ENCODE measurements at places on chromosomes 2 and 18. TPM values are rescaled to one million over a fixed set of nuclear protein-coding genes. Genes with fewer than 3 reads are reported as not detected.

ZBTB7C gene
- total RNA-seq = not detected

- no peak overlapping the region for H3K27ac ChIP-seq
- DNase-seq = no peak
- H3K36me3 ChIP-seq = no peaks in the 10 kb centered on the region
- no peak overlapping the region for H3K4me3 ChIP-seq
- H3K4me1 ChIP-seq = no peaks in the 10 kb centered on the region
These were observed 206.2 kb downstream of the SRBD1 start for GRCh38 chr2:45404807-45405297.

UGT1A10 gene
- not detected for total RNA-seq

GRCh38 chr2:126836761-126837679 is 61.7 kb upstream of the TEX51 start:
- no peaks in the 10 kb centered on the region for H3K36me3 ChIP-seq
- H3K27me3 ChIP-seq = no peaks in the 10 kb centered on the region
- no peak overlapping the region for H3K27ac ChIP-seq
- H3K4me1 ChIP-seq = no peaks in the 10 kb centered on the region
- no peak overlapping the region for H3K4me3 ChIP-seq
- no peak for DNase-seq

DNA sequence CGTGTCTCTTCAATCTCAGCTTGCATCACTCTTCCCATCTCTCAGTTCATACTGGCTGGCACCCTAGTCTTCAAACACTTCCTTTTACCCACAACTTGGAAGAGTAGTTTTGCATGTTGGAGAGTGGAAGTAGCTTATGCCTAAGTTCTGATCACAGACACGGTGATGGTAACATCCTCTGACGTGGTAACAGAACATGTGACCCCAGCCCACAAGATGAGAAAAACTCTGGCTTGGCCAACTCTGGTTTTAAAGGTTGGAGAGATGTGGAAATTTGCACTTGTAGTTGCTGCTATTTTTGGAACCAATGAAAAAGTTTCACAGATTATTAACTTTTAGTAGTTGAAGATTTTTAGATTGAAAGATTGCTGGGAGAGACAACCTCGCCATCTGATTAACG is 155.4 kb upstream of the SLC35G4 start:
- H3K4me3 ChIP-seq = no peak overlapping the region
- no peaks in the 10 kb centered on the region for H3K36me3 ChIP-seq
- H3K27me3 ChIP-seq = no peaks in the 10 kb centered on the region
- H3K4me1 ChIP-seq = no peaks in the 10 kb centered on the region
- DNase-seq = no peak
- H3K27ac ChIP-seq = no peak overlapping the region

DNA sequence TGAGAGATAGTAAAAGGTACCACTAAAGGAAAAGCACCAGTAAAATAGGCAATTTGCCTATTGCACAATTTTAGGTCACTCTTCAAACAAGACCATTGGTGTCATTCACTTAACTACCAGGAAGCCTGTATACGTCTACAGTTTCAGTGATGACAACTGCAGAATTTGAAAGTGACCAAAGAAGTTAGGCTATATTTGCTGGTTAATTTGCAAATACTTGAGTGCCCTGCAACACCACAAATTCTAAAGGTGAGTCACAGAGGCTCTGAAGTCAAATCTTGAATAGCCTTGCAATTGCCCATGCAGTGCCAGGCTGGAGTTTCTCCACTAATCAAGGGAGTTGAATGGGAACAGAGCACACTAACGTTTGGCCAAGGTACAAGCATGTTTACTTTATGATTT is 128.7 kb upstream of the CCDC68 start:
- H3K4me3 ChIP-seq = no peak overlapping the region
- H3K36me3 ChIP-seq = no peaks in the 10 kb centered on the region
- H3K27me3 ChIP-seq = no peaks in the 10 kb centered on the region
- no peaks in the 10 kb centered on the region for H3K4me1 ChIP-seq
- no peak for DNase-seq

- no peaks in the 10 kb centered on the region for H3K27me3 ChIP-seq
- no peak overlapping the region for H3K4me3 ChIP-seq
- H3K4me1 ChIP-seq = no peaks in the 10 kb centered on the region
- H3K27ac ChIP-seq = no peak overlapping the region
- no peaks in the 10 kb centered on the region for H3K36me3 ChIP-seq
- no peak for DNase-seq
These were observed 132.8 kb downstream of the THADA start for GRCh38 chr2:43462866-43463641.

NGEF gene
- total RNA-seq = not detected

GRCh38 chr2:138003411-138003810 is 39.1 kb downstream of the HNMT start:
- H3K4me3 ChIP-seq = no peak overlapping the region
- H3K27ac ChIP-seq = no peak overlapping the region
- no peaks in the 10 kb centered on the region for H3K27me3 ChIP-seq
- no peaks in the 10 kb centered on the region for H3K36me3 ChIP-seq
- no peak for DNase-seq

GRCh38 chr2:938181-939005 is 12.3 kb upstream of the SNTG2 start:
- no peaks in the 10 kb centered on the region for H3K4me1 ChIP-seq
- H3K27ac ChIP-seq = no peak overlapping the region
- no peak overlapping the region for H3K4me3 ChIP-seq
- no peaks in the 10 kb centered on the region for H3K27me3 ChIP-seq

MAIP1 gene
- 13.1 TPM for total RNA-seq

ANKRD29 gene
- total RNA-seq = not detected

SCYGR4 gene
- total RNA-seq = not detected
